Activated CD4-positive, alpha-beta T cell treated with anti-CD3 and anti-CD28 coated beads for 24 hours (primary cell): ENCODE measurements at places on chromosomes 7 and 10.

DNA sequence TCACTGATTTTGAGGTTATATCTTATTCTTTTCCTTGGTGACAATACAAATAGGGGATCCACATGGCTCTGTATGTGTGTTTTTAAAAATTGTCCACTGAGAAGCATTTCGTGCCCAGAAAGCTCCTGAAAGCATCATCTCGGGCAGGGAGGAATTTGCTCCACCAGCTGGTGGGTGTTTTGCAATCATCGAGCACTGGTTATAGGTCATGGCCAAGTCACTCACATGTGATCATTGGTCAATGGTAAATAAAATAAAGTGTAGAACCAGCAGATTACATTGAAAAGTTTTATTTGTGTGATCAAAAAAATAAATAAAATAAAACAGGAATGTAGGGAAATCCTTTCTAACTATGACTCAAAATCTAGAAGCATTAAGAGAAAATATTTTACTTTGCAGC, 23.0 kb upstream of the SNX13 start:
- no peak for DNase-seq

DNA sequence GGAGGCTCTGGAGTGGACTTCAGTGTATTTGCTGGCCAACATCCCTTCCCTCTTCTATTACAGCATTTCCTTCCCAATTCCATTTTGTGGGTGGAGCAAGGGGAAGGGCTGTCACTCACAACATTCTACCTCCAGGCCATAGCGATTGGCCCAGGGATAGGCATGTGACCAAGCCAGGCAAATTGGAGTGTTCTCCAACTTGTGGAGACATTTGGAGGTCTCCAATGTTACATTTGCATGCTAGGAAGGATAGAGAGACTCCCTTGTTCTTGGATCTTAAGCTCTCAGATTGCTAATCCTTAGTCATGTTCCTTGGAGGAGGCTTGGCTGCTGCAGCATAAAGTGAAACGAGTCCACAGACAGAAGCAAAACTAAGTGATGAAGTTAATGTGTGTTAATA, 95.6 kb upstream of the KIF5B start:
- DNase-seq = no peak

- no peak for DNase-seq
Measured at GRCh38 chr7:136045992-136046391, 68.8 kb upstream of the MTPN start.

DNA sequence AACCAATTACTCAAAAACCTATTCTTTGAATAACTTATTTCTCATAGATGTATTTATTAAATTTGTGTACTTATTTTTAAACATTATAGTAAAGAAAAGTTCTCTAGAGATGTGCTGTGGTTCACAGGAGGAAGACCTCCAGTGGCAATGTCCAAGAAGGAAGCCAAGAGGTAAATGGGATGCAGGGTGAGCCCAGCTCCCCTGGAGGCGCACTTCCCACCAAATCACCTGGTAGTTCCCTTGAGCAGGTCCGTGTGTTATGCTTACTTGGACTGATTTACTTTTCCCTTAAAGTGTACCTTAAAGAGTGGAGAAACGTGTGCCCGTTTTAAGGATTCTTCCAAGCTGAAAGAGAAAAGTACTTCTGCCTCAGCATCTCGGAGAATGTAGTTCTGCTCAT, 55.3 kb downstream of the PAXIP1 start:
- no peak for DNase-seq

DNA sequence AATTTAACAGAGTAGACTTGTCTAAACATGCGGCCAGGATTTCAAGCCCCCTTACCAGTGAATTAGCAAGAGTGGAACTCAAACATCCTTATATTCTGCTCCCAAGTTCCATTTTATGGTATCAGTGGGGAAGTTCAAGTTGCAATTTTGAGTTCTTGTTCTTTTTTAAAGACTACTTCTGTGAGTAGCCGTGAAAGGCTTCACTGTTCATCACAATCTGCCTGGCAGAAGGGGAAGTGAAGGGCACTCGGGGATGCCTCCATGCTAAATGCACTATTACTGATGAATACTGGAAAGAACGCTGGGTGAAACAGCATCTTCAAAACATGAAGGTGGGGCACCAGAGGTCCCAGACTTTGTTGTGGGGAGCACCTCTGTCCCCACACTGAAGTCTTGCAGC, 22.4 kb upstream of the FGL2 start:
- DNase-seq = no peak

GRCh38 chr7:124532166-124532565, 233.4 kb downstream of the GPR37 start:
- no peak for DNase-seq

GRCh38 chr10:110636932-110637557, 7.1 kb upstream of the RBM20 start:
- DNase-seq = no peak

DNA sequence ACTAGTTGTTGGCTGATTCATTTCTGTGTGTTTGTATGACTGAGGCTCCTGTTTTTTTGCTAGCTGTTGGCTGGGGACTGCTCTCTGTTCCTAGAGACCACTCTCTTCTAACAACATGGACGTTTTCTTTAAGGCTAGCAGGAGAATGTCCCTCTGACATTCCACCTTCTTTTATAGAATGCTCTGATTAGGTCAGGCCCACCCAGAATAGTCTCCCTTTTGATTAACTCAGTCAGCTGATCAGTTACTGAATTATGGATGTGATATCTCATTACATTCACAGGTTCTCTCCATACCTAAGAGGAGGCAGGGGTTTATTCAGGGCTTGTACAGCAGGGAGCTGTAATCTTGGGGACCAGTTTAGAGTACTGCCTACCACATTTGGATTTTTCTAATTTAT, 175.6 kb upstream of the RHOBTB1 start:
- DNase-seq = no peak

DNA sequence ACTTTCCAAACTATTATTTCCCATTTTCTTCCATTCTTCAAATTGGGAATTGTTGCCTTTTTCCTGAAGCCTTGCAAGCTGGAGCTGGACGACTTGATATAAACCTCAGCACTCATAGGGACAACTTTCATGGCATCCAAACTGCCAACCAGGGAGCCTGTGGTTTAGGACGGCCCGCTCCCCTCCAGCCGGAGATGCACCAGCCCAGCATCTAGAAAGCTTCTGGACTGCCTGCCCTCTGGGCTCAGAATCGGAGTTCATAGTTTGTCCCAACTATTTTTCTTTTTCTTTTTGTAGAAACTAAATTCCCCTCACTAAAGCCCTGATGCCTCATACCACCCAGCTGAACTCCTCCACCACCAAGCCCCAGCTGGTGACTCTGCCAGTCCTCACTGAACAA, 200.3 kb downstream of the DNAJB6 start:
- no peak for DNase-seq

- DNase-seq = no peak
Measured at GRCh38 chr7:41047211-41047610, 655.7 kb downstream of the INHBA start.

DNA sequence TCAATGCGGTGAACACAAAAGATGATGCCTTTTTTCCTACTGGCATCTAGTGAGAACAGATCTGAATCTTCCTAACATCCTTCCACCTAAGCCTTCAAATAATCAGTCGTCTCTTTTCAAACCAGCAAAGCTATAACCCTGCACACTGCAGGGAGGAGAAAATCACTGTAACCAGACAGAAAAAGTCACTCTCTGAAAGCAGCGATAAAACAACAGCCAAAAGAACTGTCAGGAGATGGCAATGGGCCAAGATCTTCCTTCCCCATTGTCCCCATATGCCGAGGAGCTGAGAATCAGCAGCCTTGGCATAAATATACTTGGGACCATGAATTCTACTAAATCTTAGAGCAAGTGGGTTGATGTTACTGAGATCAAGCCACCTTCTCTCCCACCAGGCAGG, 13.1 kb downstream of the FZD9 start:
- no peak for DNase-seq

DNA sequence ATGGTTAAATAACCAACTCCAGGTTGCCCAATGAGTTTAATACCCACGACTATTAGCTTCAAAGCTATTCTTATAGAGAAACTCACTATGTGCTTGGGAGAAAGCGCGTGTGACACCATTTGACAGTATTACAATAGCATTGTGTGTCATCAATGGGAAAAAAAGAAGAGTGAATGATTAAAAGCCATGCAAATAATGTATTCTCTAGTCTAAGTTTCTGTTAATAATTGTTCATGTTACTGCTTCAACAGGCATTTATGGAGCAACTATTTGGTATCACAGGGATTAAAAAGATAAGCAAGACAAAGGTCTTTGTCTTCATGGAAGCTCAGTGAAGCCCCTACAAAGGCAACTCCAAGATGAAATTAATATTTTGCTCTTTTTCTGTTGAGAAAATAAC, 47.2 kb downstream of the CAV1 start:
- DNase-seq = no peak

DNA sequence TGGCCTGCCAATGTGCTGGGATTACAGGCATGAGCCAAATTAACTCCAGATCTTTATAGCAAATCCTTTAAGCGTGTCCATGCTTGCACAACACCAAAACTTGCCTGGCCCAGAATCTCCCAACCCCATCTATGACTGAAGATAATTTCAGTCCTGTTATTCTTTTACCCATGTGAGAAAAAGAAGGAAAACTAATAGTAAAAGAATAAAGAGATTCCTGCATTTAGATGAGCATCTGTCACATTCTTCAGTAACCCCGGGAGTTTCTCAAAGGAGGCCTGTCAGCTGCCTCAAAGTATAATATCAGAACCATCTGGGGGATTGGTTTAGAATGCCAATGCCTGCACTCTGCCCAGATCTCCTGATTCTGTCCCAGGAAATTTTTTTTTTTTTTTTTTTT, 158.1 kb upstream of the KMT2E start:
- no peak for DNase-seq

GRCh38 chr10:57979491-57979890, 288.2 kb downstream of the IPMK start:
- DNase-seq = no peak

GRCh38 chr7:138542183-138542582, 82.1 kb downstream of the TRIM24 start:
- no peak for DNase-seq

GRCh38 chr10:78351283-78351682, 317.6 kb downstream of the RPS24 start:
- no peak for DNase-seq

DNA sequence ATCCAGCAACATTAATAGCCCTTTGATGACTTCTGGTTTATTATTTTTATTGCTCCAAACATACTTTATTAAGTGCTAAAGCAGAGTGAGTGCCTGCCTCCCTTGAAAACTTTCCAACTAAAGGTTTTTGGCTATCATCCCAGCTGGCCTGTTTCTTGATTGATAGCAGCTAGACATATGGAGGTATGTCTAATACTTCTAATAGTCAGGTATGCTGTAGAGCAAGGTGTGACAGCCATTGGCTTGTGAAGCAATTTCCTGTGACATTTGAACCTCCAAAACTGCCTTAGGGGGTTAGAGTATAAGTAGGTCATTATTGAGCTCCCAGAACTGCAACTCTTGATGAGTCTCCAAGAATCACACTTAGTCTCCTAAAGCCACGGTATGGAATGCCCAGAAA, 55.8 kb downstream of the LOXL4 start:
- DNase-seq = no peak

DNA sequence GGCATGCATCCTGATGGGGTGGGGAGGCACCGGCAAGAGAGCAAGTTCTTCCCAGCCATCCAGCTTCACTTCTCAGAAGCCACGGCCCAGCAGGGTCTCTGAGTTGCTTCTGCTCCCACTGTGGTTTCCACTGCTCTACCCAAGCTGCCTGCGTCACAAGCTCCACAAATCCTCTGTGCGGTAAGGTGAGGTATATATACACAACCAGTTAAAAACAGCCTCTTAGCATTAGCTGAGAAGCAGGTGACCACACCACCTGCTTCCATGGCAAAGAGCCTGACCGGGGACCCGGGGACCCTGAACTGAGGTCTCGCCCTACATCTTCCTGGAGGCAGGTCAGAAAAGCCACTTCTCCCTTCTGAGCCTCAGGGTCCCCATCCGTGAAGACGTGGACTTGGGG, 46.9 kb upstream of the NPFFR1 start:
- DNase-seq = no peak
